Thymus (tissue), 14 donors: ENCODE measurements at places on chromosomes 12 and 14.

DNA sequence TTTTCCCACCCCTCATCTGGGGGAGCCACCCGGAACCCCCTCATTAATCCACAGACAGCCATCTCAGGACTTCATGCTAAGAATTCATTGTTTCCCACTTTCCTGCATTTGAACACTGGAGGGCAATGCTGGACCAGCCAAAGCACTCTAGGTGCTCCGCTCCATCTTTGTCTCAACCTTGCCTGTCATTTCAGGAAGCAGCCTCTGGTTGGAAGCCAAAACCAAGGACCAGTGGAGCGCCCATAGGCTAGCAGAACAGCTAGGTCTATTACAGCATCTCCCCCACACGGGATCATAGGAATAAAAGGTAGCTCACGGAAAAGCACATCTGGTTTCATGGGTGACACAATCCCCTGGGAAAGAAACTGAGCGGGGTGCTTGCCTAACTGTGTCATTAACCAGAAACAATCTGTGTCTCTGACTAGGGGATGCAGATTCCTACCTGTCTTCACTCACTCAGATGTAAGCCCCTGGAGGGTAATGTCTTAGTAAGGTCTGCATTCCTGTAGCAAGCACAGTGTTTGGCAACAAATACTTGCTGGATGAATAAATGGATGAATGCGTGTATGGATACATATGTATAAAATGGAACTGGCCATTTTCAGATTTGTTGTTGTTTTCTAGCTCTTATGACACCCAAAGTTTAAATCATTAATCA, 197.0 kb downstream of the DAD1 start:
- no peaks in the 10 kb centered on the region for H3K27me3 ChIP-seq
- H3K27ac ChIP-seq: no peak overlapping the region
- no peaks in the 10 kb centered on the region for H3K36me3 ChIP-seq
- no peak for DNase-seq

DNA sequence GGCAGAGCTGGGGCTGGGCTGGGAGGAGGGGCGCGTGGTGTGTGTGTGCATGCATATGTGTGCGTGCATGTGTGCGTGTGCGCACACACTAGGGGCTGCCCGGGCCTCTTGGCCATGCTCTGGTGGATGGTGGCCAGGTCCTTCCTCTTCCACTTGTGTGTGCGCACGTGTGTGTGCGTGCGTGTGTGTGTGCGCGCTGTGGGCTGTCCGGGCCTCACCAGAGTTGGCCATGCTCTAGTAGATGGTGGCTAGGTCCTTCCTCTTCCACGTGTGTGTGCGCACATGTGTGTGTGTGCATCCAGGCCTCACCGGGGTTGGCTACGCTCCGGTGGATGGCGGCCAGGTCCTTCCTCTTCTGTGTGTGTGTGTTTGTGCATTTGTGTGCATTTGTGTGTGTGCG, 24.7 kb downstream of the FOXN4 start:
- no peak for DNase-seq
- no peak overlapping the region for H3K27ac ChIP-seq
- no peak overlapping the region for H3K4me3 ChIP-seq
- no peaks in the 10 kb centered on the region for H3K4me1 ChIP-seq
- no peaks in the 10 kb centered on the region for H3K27me3 ChIP-seq
- no peaks in the 10 kb centered on the region for H3K36me3 ChIP-seq

GRCh38 chr12:21541773-21542172, 15.7 kb downstream of the SPX start:
- no peak overlapping the region for H3K27ac ChIP-seq
- DNase-seq: no peak
- H3K36me3 ChIP-seq: no peaks in the 10 kb centered on the region
- H3K4me1 ChIP-seq: no peaks in the 10 kb centered on the region

- H3K27ac ChIP-seq: no peak overlapping the region
- no peaks in the 10 kb centered on the region for H3K4me1 ChIP-seq
- H3K36me3 ChIP-seq: no peaks in the 10 kb centered on the region
- no peak overlapping the region for H3K4me3 ChIP-seq
- no peaks in the 10 kb centered on the region for H3K27me3 ChIP-seq
- DNase-seq: no peak
Observed at GRCh38 chr12:47282206-47282605, 202.4 kb upstream of the AMIGO2 start.

DNA sequence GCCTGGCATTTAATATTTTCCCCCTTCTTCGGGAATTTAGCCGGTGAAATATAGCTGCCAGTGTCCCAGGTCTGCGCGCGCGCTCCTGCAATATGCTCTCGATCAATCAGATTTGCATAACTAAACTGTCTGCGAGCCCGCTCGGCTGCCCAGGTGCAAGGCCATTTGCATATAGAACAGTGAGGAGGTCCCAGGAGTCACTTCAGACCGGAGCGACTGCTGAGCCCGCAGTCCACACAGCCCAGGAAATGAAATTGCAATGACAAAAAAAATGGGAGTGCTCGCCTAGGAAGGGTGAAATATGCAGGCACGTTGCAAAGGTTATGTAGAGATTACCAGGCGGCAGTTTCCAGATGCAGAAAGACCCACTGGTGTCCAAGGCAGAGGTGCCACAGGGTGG, 228.5 kb downstream of the VRK1 start:
- DNase-seq: no peak
- H3K4me1 ChIP-seq: no peaks in the 10 kb centered on the region
- no peaks in the 10 kb centered on the region for H3K36me3 ChIP-seq

DNA sequence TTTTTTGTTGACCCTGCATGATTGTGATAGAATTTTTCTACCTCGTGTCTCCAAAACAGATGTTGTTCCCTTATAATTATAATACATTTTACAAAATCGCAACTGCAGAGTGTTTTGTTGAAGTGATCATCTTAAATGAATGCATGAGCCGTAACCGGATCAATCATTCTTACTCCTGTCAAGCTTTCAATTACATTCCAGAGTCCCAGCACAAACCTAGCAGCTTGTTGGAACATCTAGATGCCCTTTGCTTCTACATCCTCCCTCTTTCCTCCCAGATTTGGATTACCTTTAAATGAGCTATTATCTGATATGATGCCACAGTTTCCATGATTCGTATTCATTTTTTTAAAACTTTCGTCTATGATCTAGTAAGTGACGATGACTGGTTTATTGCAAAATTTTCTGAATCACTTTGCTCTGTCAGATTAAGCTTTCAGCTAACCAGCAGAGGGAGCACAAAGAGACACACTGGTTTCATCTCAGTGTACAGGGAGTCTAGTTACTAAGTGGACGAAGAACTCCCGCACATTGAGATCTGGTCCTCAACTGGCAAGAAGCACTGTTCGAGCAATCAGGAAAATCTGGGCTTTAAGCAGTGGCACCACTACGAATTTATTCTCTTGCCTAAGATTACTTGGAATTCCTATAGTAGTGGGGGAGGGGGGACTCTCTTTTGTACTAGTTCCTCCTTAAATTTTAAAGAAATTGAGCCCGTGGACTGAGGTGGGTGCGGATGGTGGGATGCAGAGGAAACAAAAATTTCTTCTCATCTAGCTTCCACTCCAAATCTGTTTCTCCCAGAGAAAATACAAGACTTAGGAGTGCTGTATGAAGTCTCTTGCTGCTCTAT, 40.9 kb downstream of the TSHR start:
- no peak overlapping the region for H3K4me3 ChIP-seq
- peak; percentile 44 for DNase-seq
- H3K36me3 ChIP-seq: no peaks in the 10 kb centered on the region
- no peaks in the 10 kb centered on the region for H3K4me1 ChIP-seq
- H3K27me3 ChIP-seq: no peaks in the 10 kb centered on the region
- H3K27ac ChIP-seq: no peak overlapping the region

- no peak for DNase-seq
- H3K4me1 ChIP-seq: peaks cover 38% of the 10 kb centered on the region
- no peaks in the 10 kb centered on the region for H3K36me3 ChIP-seq
- peaks cover 21% of the 10 kb centered on the region for H3K27me3 ChIP-seq
- H3K27ac ChIP-seq: no peak overlapping the region
Observed at GRCh38 chr12:132471011-132471857, 18.7 kb upstream of the FBRSL1 start.

DNA sequence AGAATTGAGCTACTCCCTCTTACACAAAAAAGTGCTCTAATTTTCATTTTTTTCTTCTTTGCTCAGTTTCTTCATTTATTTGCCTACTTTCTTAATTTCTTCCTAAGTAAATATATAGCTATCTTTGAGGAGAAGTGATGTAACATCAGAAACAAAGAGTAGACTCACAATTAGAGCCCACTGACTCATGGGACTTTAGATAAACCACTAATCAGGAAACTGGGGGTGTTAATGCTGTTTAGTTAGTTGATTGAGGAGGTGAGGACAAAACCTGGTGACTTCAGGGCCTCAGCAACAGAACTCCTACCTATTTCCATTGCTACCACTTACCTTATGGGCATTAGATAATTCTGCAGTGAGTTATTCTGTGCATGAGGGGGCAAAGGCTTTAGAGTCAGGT, 151.7 kb downstream of the MON2 start:
- H3K27me3 ChIP-seq: no peaks in the 10 kb centered on the region
- no peaks in the 10 kb centered on the region for H3K4me1 ChIP-seq
- no peaks in the 10 kb centered on the region for H3K36me3 ChIP-seq
- H3K4me3 ChIP-seq: no peak overlapping the region

GRCh38 chr12:94133964-94134795, 14.2 kb upstream of the PLXNC1 start:
- no peaks in the 10 kb centered on the region for H3K4me1 ChIP-seq
- H3K27me3 ChIP-seq: no peaks in the 10 kb centered on the region
- H3K4me3 ChIP-seq: no peak overlapping the region
- H3K36me3 ChIP-seq: no peaks in the 10 kb centered on the region
- H3K27ac ChIP-seq: no peak overlapping the region

DNA sequence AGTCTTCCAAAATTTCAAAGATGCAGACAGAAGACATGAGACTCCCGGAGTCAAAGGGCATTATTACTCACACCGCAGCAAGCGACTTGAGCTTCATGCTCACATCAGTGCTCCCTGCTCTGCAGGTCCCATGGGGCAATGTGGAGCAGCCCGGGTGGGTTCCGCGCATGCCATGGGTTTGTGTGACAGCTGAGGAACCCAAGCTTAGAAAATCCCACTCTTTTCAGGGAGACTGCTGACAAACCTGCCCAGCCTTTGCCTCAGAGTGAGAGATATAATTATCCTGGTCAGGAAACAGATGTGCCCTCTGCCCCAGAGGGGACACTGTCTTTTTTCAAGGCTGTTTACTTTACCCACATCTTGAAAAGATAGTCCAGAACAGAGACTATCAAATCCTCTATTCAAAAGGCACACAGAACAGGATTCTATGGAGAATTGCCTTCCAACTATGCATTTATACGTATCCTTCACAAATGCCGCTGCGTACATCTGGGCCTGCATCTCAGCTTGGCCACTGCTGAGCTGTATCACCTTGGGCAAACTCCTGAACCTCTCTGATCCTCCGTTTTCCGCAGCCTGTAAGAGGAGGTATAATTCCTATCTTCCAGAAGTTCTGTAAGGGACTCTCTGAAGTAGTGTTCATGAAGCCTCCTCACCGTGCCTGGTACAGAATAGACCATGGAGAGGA, 16.0 kb downstream of the C14orf132 start:
- H3K4me3 ChIP-seq: no peak overlapping the region
- H3K4me1 ChIP-seq: no peaks in the 10 kb centered on the region

GRCh38 chr12:63006536-63006935, 71.6 kb upstream of the PPM1H start:
- H3K27me3 ChIP-seq: no peaks in the 10 kb centered on the region
- DNase-seq: no peak
- H3K4me1 ChIP-seq: no peaks in the 10 kb centered on the region
- H3K36me3 ChIP-seq: no peaks in the 10 kb centered on the region

GRCh38 chr12:31585271-31585670, 5.7 kb downstream of the DENND5B start:
- no peak overlapping the region for H3K4me3 ChIP-seq
- DNase-seq: no peak
- H3K36me3 ChIP-seq: no peaks in the 10 kb centered on the region
- no peak overlapping the region for H3K27ac ChIP-seq
- H3K4me1 ChIP-seq: peaks cover 3% of the 10 kb centered on the region

GRCh38 chr14:104639885-104640548, 35.4 kb upstream of the TMEM179 start:
- H3K36me3 ChIP-seq: no peaks in the 10 kb centered on the region
- H3K27me3 ChIP-seq: no peaks in the 10 kb centered on the region
- H3K4me1 ChIP-seq: no peaks in the 10 kb centered on the region
- no peak overlapping the region for H3K27ac ChIP-seq
- DNase-seq: no peak
- no peak overlapping the region for H3K4me3 ChIP-seq

- H3K36me3 ChIP-seq: no peaks in the 10 kb centered on the region
- no peak for DNase-seq
- H3K4me3 ChIP-seq: no peak overlapping the region
- peak overlapping the region; percentile 39 for H3K27ac ChIP-seq
- no peaks in the 10 kb centered on the region for H3K27me3 ChIP-seq
Observed at GRCh38 chr14:68042586-68043210, 223.1 kb downstream of the RAD51B start.

- no peaks in the 10 kb centered on the region for H3K27me3 ChIP-seq
- peaks cover 12% of the 10 kb centered on the region for H3K4me1 ChIP-seq
- peak overlapping the region; percentile 80 for H3K4me3 ChIP-seq
- H3K27ac ChIP-seq: peak overlapping the region; percentile 91
Observed at GRCh38 chr12:49827401-49828099, 663 bp downstream of the NCKAP5L start.

GRCh38 chr14:91170504-91171121, 56.7 kb downstream of the DGLUCY start:
- no peaks in the 10 kb centered on the region for H3K27me3 ChIP-seq
- H3K36me3 ChIP-seq: peaks cover 41% of the 10 kb centered on the region
- H3K4me3 ChIP-seq: no peak overlapping the region
- DNase-seq: no peak

DNA sequence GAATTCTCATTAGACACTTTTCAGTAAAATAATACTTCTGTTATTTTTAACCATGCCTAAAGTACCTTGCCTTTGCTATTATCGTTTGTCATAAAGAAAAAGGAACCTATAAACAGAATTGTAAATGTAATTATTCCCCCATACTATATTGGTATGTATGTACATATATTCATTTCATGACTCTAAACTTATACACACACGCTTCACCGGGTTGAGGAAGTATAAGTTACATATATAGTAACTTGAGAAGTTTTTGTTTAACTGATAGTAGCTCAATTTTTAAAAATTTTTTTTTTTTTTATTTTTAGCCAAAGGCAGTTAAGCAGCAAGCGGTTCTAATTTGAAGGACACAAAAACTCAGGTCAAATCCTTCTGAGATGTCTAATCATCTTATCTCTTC, 107.6 kb downstream of the PLEKHG7 start:
- no peak overlapping the region for H3K27ac ChIP-seq
- H3K4me1 ChIP-seq: no peaks in the 10 kb centered on the region
- no peak overlapping the region for H3K4me3 ChIP-seq

GRCh38 chr14:78902010-78902623, 731.9 kb downstream of the NRXN3 start:
- H3K27ac ChIP-seq: no peak overlapping the region
- no peaks in the 10 kb centered on the region for H3K36me3 ChIP-seq
- H3K4me3 ChIP-seq: no peak overlapping the region
- H3K27me3 ChIP-seq: no peaks in the 10 kb centered on the region
- no peaks in the 10 kb centered on the region for H3K4me1 ChIP-seq
